ENCODE measurements at places on chromosomes 12 and 14. TPM values are rescaled to one million over a fixed set of nuclear protein-coding genes. Genes with fewer than 3 reads are reported as not detected.

DNA sequence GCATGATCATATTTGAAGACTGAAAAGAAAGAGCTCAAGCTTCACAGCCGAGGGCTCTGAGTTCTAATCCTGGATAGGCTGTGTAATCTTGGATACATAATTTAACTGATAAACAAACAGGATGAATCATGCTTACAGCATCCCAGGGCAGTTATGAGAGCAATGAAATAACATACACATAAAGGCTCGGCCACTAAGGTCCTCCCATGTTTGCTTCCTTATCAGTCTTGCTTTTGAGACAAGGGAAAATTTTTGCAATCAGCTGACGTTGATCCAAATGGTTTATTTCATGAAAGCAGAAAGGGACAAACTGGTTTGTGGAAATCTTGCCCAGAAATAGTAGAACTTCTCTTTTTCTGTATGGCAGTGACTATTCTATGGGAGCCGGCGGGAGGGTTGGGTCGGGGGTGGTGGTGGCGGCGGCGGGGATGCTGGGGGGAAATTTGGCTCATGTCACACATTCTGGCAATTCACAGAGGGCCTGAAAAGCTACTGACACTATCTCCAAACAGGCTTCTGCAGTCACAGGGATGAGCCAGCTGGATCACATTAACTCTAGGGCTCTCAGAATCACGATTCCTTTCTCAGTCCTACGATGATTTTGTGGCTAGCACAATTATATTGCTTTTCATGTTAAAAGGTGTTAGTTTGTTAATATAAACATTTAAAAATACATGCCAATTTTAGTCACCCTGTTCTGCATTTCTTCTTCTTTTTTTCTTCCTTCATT, 124.5 kb downstream of the SLC8A3 start:
- no peak for DNase-seq

GRCh38 chr12:9908350-9908749, 23.8 kb downstream of the CLEC2A start:
- no peak for DNase-seq

GRCh38 chr14:37602605-37603453, 7.4 kb downstream of the TTC6 start:
- no peak for DNase-seq

DNA sequence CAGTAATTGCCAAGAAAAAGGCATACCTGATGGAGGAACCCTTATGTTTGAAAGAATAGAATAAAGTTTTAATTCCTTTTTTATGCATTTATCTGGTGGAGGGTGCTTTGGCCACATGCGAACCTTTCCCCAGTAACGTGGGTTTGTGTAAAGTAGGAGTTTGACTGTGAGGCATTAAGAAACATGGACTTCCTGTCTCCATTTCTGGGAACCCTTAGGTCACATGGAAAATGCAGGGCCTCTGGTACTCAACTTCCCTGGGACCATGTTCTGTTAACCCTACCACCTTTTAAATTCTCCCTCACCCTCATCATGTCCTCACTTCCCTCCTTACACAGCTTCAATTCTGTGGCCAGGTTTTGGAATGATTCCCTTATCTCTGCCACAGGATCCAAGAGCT, 80.3 kb downstream of the PPM1A start:
- no peak for DNase-seq

GRCh38 chr12:54891717-54892478, 37.6 kb downstream of the MUCL1 start:
- DNase-seq = no peak

GRCh38 chr14:21191261-21191808, 35.5 kb upstream of the OR5AU1 start:
- no peak for DNase-seq

- no peak for DNase-seq
Measured at GRCh38 chr14:96519970-96520369, 17.8 kb downstream of the PAPOLA start.

Gene BORCS5
- 5.1 TPM for total RNA-seq

Gene HOXC10
- total RNA-seq = 48.6 TPM

Gene VPS33A
- total RNA-seq = 37.1 TPM

Gene ALDH2
- total RNA-seq = 73.9 TPM

Gene GLIPR1L1
- total RNA-seq = not detected

Data from G401 (cell line).